Neural progenitor cell (in vitro differentiated cells): ENCODE measurements at places on chromosomes 4 and X. TPM values are rescaled to one million over a fixed set of nuclear protein-coding genes. Genes with fewer than 3 reads are reported as not detected.

DNA sequence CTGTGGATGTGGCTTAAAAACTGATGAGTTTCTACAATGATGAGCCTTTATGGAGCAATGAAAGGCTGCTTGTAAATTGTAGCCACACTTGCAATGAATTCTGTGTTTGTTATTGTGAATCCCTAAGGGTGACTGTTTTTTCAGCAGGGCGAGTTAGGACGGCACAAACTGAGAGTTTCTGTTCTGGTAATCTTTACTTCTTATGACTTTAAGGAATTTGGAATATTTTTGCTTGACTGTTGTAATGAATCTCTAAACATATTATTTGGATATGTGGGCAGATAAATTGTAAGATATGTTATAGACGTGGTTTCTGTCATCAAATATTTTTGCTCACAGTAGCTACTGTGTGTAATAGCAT is 22.2 kb downstream of the RBPJ start:
- H3K4me1 ChIP-seq: peaks cover 19% of the 10 kb centered on the region
- H3K27me3 ChIP-seq: no peaks in the 10 kb centered on the region
- DNase-seq: no peak
- H3K36me3 ChIP-seq: no peaks in the 10 kb centered on the region

The BEX4 gene
- total RNA-seq: 64.0 and 106 TPM in 2 replicates

The CSTF2 gene
- total RNA-seq: 19.8 and 22.2 TPM in 2 replicates

The LPAR4 gene
- total RNA-seq: 49.1 and 63.6 TPM in 2 replicates

The MAGEE2 gene
- total RNA-seq: not detected in 2 replicates

DNA sequence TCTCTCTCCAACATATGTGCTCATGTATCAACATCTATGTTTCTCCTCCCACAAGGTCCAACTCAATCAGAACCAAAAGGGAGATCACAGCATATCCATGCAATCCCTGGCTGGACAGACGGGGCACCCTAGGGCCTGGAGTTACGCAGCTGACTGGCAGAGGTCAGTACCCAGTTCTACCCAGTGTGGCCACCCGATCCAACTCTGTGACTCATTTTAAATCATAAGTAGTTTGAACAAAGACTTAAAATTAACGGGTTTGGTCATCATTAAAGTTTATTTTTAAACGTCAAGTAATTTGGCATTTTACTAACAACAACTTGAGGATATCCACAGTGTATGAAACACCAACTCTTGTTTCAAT is 59.5 kb downstream of the APBB2 start:
- H3K27me3 ChIP-seq: no peaks in the 10 kb centered on the region
- H3K4me3 ChIP-seq: no peak overlapping the region
- H3K36me3 ChIP-seq: no peaks in the 10 kb centered on the region
- no peaks in the 10 kb centered on the region for H3K4me1 ChIP-seq
- DNase-seq: no peak
- H3K27ac ChIP-seq: no peak overlapping the region

The STAP1 gene
- total RNA-seq: not detected in 2 replicates

- peaks cover 17% of the 10 kb centered on the region for H3K4me1 ChIP-seq
- no peaks in the 10 kb centered on the region for H3K27me3 ChIP-seq
- no peaks in the 10 kb centered on the region for H3K36me3 ChIP-seq
- DNase-seq: no peak
- H3K4me3 ChIP-seq: no peak overlapping the region
These were observed 118.8 kb downstream of the DDIT4L start for GRCh38 chr4:100071506-100071905.

The DSPP gene
- total RNA-seq: 0.21 TPM in 1 of 2 replicates, not detected in the other

The PFKFB1 gene
- total RNA-seq: 0.17 and 0.74 TPM in 2 replicates

The HSFX3 gene
- not detected in 2 replicates for total RNA-seq

GRCh38 chr4:157246964-157247363 is 26.4 kb downstream of the GRIA2 start:
- no peak overlapping the region for H3K27ac ChIP-seq
- no peaks in the 10 kb centered on the region for H3K36me3 ChIP-seq
- DNase-seq: no peak
- peaks cover 12% of the 10 kb centered on the region for H3K4me1 ChIP-seq

DNA sequence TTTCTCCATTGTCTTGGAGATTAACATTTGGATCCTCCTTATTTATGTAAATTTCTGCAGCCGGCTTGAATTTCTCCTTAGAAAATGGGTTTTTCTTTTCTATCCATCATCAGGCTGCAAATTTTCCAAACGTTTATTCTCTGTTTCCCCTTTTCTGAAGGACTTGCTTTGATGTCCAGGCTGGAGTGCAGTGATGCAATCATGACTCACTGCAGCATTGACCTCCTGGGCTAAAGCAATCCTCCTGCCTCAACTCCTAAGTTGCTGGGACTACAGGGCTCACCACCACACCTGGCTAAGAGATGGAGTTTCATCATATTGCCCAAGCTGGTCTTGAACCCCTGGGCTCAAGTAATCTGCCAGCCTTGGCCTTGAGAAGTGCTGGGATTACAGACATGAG is 144.0 kb upstream of the ZXDB start:
- H3K27me3 ChIP-seq: no peaks in the 10 kb centered on the region
- no peak overlapping the region for H3K27ac ChIP-seq
- H3K4me3 ChIP-seq: no peak overlapping the region

GRCh38 chr4:77852892-77853495 is 9.6 kb upstream of the MRPL1 start:
- no peaks in the 10 kb centered on the region for H3K4me1 ChIP-seq
- H3K4me3 ChIP-seq: no peak overlapping the region
- H3K27ac ChIP-seq: no peak overlapping the region
- no peak for DNase-seq
- no peaks in the 10 kb centered on the region for H3K36me3 ChIP-seq

GRCh38 chr4:156330436-156331031 is 376.9 kb upstream of the CTSO start:
- H3K27ac ChIP-seq: no peak overlapping the region
- no peaks in the 10 kb centered on the region for H3K27me3 ChIP-seq
- no peak overlapping the region for H3K4me3 ChIP-seq
- no peaks in the 10 kb centered on the region for H3K36me3 ChIP-seq
- DNase-seq: no peak

- H3K27ac ChIP-seq: no peak overlapping the region
- no peaks in the 10 kb centered on the region for H3K27me3 ChIP-seq
- H3K4me3 ChIP-seq: no peak overlapping the region
- H3K36me3 ChIP-seq: no peaks in the 10 kb centered on the region
- DNase-seq: no peak
- no peaks in the 10 kb centered on the region for H3K4me1 ChIP-seq
These were observed 24.1 kb downstream of the CXCL8 start for GRCh38 chr4:73764513-73764912.

GRCh38 chrX:132810488-132810887 is 147.9 kb downstream of the HS6ST2 start:
- no peak overlapping the region for H3K27ac ChIP-seq
- no peak overlapping the region for H3K4me3 ChIP-seq
- no peaks in the 10 kb centered on the region for H3K4me1 ChIP-seq
- H3K36me3 ChIP-seq: no peaks in the 10 kb centered on the region
- no peaks in the 10 kb centered on the region for H3K27me3 ChIP-seq

DNA sequence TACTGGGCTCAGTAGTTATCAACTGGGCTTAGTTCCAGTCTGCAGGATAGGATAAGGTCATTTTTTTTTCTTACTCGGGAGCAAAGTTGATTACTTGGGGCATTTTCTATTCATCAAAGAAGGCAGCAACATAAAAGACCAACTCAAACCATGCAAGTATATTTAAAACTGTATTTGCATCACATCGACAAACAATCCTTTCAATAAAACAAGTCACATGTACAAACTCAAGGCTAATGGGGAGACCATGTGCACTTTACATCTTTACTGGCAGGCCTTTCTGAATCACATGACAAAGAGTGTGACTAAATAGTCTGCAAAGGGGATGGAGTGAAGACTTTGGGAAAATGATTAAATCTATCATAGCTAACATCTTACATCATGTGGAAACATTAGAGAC is 610.4 kb upstream of the BOD1L1 start:
- H3K36me3 ChIP-seq: no peaks in the 10 kb centered on the region
- H3K4me3 ChIP-seq: no peak overlapping the region
- no peaks in the 10 kb centered on the region for H3K4me1 ChIP-seq
- no peak overlapping the region for H3K27ac ChIP-seq

- H3K27ac ChIP-seq: no peak overlapping the region
- H3K27me3 ChIP-seq: no peaks in the 10 kb centered on the region
- DNase-seq: no peak
These were observed 171.7 kb downstream of the PDGFRA start for GRCh38 chr4:54400802-54401201.

The TLR3 gene
- total RNA-seq: 0.62 and 0.92 TPM in 2 replicates

GRCh38 chrX:22526339-22526738 is 253.6 kb downstream of the CBLL2 start:
- no peak overlapping the region for H3K27ac ChIP-seq
- H3K36me3 ChIP-seq: no peaks in the 10 kb centered on the region
- H3K27me3 ChIP-seq: no peaks in the 10 kb centered on the region

The TSR2 gene
- total RNA-seq: 13.3 and 15.8 TPM in 2 replicates

- H3K4me1 ChIP-seq: no peaks in the 10 kb centered on the region
- H3K36me3 ChIP-seq: no peaks in the 10 kb centered on the region
- DNase-seq: no peak
- no peak overlapping the region for H3K27ac ChIP-seq
These were observed 330.4 kb downstream of the GBA3 start for GRCh38 chr4:23023121-23023520.

- no peak overlapping the region for H3K27ac ChIP-seq
- H3K4me3 ChIP-seq: no peak overlapping the region
- H3K4me1 ChIP-seq: no peaks in the 10 kb centered on the region
- H3K27me3 ChIP-seq: no peaks in the 10 kb centered on the region
- H3K36me3 ChIP-seq: no peaks in the 10 kb centered on the region
These were observed 912.5 kb upstream of the TENM3 start for GRCh38 chr4:181330654-181331201.

The CAPN6 gene
- 226 and 232 TPM in 2 replicates for total RNA-seq

The RTL9 gene
- total RNA-seq: 0.22 and 0.49 TPM in 2 replicates

The SLC49A3 gene
- 1.9 and 3.4 TPM in 2 replicates for total RNA-seq

- H3K27ac ChIP-seq: no peak overlapping the region
- no peaks in the 10 kb centered on the region for H3K4me1 ChIP-seq
- no peak for DNase-seq
- H3K27me3 ChIP-seq: no peaks in the 10 kb centered on the region
- H3K36me3 ChIP-seq: no peaks in the 10 kb centered on the region
These were observed 33.3 kb downstream of the TMSB4X start for GRCh38 chrX:13008189-13008533.

- H3K4me1 ChIP-seq: peaks cover 14% of the 10 kb centered on the region
- no peak for DNase-seq
- H3K27ac ChIP-seq: no peak overlapping the region
- H3K27me3 ChIP-seq: no peaks in the 10 kb centered on the region
- peak overlapping the region; percentile 79 for H3K4me3 ChIP-seq
These were observed 291 bp upstream of the NBDY start for GRCh38 chrX:56728752-56729151.

GRCh38 chr4:7068883-7069282 is 1.0 kb upstream of the GRPEL1 start:
- peaks cover 10% of the 10 kb centered on the region for H3K4me1 ChIP-seq
- no peak overlapping the region for H3K27ac ChIP-seq
- peak; percentile 75 for DNase-seq
- peaks cover 28% of the 10 kb centered on the region for H3K27me3 ChIP-seq

DNA sequence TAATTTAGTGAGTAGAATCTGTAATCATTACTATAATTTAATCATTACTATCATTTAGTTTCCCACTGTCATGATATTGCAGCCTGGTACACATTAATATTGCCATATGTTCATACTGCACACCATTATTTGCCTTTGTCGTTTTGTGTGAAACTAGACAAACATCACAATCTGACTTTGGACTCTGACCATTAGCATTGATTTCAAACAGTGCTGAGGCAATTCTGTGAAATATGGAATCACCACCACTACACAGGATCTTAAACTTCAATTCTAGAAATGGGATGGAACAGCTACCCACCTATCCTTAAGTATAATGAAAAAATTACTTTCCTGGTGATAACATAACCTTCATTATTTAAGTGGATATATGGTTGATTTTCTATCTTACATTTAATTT is 98.3 kb downstream of the SORBS2 start:
- H3K27ac ChIP-seq: no peak overlapping the region
- no peaks in the 10 kb centered on the region for H3K4me1 ChIP-seq
- H3K4me3 ChIP-seq: no peak overlapping the region

DNA sequence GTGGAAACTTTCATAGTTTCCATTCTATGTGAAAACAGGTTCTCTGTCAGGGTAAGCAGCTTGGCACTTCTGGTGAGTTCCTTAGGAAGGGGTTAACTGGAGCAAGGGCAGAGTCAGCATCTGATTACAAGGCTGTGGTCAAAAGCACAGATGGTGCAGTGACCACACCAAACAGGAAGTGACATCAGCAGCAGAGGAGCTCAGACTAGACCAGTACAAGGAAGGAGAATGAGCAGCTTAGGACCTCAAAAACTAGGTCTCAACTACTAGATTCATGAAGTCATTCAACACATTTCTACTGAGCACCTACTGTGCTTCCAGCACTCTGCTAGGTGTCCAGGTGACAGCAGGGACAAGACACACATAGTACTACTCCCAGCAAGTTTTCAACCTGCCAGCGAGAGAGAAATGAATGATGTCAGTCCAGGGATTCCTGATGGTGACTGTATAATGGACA is 130.2 kb downstream of the AMELX start:
- DNase-seq: no peak
- no peak overlapping the region for H3K27ac ChIP-seq
- peaks cover 35% of the 10 kb centered on the region for H3K27me3 ChIP-seq

- H3K27me3 ChIP-seq: peaks cover 23% of the 10 kb centered on the region
- DNase-seq: no peak
- H3K36me3 ChIP-seq: no peaks in the 10 kb centered on the region
- H3K4me1 ChIP-seq: no peaks in the 10 kb centered on the region
These were observed 899 bp upstream of the ZFP92 start for GRCh38 chrX:153410373-153410772.

DNA sequence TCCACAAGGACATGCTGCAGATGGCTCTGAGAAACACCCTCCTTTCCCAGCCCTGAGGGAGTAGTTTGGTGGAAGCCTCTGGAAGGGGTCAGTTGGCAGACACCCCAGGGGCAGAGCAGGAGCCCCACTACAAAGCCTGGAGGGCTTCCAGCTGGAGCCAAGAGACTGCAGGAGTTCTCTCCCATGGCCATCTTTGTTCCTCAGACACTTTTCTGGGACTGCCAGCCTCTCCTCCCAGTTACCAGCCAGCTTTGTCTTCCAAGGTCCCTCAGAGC is 91.0 kb upstream of the PJA1 start:
- no peak overlapping the region for H3K4me3 ChIP-seq
- no peaks in the 10 kb centered on the region for H3K36me3 ChIP-seq
- H3K27me3 ChIP-seq: peaks cover 32% of the 10 kb centered on the region
- no peaks in the 10 kb centered on the region for H3K4me1 ChIP-seq
- no peak overlapping the region for H3K27ac ChIP-seq

GRCh38 chr4:174697202-174697601 is 131.8 kb downstream of the GLRA3 start:
- DNase-seq: no peak
- no peaks in the 10 kb centered on the region for H3K27me3 ChIP-seq

- H3K4me1 ChIP-seq: peaks cover 26% of the 10 kb centered on the region
- no peak for DNase-seq
- no peaks in the 10 kb centered on the region for H3K36me3 ChIP-seq
- no peaks in the 10 kb centered on the region for H3K27me3 ChIP-seq
These were observed 2.0 kb downstream of the PSAPL1 start for GRCh38 chr4:7432531-7433375.
